ENCODE measurements at places on chromosomes 5 and 9.

DNA sequence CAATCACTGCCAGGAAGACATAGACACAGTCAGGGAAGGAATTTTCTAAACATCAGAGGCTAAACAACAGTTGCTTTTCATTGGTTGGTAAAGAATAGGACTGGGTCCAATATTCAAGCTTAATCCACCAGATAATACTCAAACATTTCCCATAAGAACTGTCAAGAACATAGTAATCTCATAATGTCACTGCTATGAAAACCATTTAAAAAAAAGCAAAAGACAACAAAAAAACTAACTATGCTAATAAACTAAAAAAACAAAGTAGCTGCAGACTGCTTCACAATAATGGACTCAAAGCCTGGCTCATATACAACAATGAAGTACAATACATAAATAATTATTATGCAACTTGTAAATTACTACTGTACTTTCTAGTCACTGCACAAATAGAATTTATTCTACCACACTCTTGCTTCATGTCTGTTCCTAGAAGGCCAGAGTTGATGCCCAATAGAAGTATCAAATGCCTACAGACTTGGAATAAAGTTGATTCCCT lies 148.7 kb downstream of the MLLT3 start:
- no peak for DNase-seq

DNA sequence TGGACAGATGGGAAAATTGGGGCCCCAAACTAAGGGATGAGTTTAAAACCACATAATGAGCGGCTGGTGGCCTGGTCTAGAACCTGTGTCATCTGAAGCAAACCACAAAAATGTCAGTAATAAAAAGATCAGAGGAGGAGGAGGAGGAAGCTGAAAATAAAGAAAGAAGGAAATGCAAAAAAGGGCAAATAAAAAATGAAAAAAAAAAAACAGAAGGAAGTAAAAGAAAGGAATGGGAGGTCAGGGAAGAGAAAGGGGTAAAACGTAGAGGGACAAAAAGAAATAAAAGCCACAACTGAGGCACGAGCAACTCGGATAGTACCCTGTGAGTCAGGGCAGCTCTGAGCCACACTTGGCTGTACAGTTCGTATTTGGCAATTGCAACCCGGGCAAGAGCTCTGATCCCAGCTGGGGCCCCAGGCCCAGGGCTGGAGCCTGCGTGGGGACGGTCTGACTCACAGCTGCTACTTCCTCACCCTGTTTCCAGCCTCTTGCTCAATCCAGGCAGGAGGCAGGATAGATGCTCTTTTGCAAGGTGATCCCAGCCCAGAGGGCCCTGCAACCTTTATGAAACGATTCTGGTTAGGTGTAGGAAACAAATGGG lies 137.9 kb upstream of the TRIM32 start:
- no peak for DNase-seq

DNA sequence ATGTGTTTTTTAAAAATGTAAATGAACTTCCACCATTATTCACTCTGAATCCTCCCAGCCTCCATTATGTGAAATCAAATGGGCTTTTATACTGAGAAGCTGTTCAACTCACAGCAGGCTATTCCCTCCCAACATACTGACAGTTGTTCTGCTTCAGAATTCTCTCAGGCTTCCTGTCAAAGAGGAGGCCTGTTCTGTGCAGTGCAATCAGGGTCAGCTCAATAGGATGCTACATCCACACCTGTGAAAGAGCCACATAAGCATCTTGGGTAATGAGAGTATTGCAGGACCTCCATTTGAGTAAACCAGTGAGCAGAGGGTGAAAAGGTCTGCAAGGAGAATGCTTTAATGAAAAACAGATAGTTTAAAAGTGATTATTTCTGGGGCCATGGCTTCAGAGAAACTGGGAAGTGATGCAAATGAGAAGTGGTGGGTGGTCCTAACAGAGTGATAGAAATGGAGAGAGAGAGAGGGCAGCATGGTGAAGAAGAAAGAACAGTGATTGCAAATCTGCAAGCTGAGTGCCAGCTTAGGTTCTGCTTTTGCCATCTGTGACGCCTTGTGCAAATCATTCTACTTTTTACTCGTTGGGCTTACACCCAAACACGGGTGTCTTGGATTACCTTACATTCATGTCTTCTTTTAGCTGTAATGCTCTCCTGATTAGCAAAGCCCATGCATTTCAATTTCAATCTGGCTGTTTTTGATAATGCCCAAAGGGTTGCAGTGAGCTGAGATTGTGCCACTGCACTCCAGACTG lies 202.5 kb upstream of the NMUR2 start:
- DNase-seq, result no peak

GRCh38 chr5:107576155-107576554 lies 94.6 kb downstream of the EFNA5 start:
- DNase-seq, result no peak

DNA sequence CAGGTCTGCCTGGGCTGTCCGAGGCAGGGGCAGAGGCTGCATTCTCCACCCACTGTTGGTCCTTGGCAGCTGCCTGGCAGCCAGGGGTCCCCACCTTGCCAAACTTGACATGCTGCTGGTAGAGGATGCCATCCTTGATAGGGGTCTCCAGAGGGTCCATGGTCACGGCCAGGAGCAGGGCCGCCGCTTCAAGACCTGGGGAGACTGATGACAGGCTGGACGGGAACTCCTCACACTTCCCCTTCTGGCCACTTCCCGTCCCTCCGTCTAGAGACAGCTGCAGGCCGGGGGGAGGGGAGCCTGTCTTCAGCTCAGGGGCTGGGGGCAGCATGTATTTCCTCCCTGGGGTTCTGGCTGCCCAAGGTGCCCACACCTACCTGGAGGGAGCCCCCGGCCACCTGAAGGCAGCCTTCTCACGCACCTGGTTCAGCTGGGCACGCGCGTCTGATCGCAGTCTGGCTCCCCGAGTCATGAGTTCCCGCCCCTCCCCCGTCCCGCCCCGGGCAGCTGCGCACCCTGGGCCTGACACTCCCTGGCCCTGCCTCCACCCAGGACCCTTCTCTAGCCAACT lies at the start of gene DOK3:
DOK3 (minus strand) TSS at position 446 of the 571 bp plus-strand sequence; CDS start at position 160, 286 bp downstream.
- DNase-seq, result peak; percentile 38

GRCh38 chr5:60229691-60230185 lies 336.2 kb upstream of the PDE4D start:
- DNase-seq, result no peak

GRCh38 chr5:179061025-179061424 lies 852 bp downstream of the ZNF354C start:
- DNase-seq, result peak; percentile 2

- DNase-seq, result no peak
Measured at GRCh38 chr9:136777359-136777758, 13.0 kb upstream of the LCN15 start.

GRCh38 chr5:135492319-135492626 lies 40.1 kb upstream of the TIFAB start:
- no peak for DNase-seq
